ENCODE measurements at places on chromosomes 16 and 17.

DNA sequence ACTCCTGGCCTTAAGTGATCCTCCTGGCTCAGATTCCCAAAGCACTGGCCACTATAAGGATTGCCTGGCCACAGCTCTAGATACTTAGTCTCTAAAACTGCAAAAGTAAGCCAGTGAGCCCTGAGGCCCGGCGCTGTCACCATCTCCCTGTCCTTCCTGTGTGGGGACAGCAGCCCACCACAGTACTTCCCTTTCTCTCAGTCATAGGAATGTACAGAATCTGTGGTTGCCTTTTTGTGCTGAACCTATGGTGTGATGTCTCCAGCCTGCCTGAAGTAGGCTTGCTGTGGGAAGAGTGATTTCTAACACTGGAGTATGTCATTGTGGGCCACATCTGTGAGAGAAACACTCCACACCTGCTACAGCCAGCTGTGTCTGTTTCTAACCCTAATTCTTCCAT lies 24.7 kb downstream of the NTAN1 start:
- no peak for DNase-seq

- no peak for DNase-seq
These were observed 250.9 kb downstream of the KATNIP start for GRCh38 chr16:27800817-27801216.

DNA sequence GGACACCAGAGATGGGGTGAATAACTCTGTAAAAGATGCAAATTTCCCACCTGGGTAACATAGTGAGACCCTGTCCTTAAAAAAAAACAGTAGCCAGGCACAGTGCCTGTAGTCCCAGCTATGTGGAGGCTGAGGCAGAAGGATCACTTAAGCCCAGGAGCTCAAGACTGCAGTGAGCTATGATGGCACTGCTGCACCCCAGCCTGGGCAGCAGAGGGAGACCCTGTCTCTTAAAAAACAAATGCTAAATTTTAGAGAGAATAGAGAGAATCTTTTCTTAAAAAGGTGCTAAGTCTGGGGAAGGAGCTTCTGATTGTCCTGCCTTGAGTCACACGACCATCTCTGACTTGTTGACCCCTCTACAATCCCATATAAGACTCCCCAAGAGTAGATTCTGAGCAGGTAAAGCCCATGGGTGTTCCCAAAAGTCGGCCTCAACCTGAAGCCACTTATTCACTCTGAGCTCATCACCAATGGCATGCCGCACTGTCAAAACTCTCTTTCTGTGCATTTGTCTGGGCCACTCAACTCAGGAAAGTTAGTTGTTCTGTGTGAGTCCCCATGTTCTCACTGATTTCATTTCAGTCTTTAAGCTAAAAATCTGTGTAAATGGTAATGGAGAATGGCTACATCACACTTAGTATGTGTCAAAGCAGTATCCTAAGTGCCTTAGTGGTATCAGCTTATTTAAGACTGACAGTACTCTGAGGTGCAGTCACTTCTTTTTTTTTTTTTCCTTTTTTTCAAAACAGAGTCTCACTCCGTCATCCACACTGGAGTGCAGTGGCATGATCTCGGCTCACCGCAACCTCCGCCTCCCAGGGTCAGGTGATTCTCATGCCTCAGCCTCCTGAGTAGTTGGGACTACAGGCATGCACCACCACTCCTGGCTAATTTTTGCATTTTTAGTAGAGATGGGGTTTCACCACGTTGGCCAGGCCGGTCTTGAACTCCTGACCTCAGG lies 41.6 kb downstream of the PRKCB start:
- no peak for DNase-seq

GRCh38 chr17:61431594-61432311 lies 20.5 kb upstream of the TBX4 start:
- DNase-seq = no peak

DNA sequence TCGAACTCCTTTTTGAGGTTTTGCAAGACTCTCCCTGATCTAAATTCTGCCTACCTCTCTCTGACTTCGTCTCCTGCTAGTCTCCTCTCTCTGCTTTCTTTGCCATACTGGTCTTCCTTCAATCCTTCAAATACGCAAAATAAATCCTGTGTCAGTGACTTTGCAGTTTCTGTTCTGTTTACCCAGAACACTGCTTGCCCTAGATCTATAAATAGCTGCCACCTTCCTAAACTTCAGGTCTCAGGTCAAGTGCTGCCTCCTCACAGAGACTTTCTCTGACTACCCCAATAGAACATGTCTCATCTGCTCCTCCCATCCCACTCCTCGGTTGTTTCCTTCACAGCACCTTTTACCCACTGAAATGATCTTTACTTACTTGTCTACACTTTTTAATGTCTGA lies 78.9 kb downstream of the TRIM37 start:
- no peak for DNase-seq

DNA sequence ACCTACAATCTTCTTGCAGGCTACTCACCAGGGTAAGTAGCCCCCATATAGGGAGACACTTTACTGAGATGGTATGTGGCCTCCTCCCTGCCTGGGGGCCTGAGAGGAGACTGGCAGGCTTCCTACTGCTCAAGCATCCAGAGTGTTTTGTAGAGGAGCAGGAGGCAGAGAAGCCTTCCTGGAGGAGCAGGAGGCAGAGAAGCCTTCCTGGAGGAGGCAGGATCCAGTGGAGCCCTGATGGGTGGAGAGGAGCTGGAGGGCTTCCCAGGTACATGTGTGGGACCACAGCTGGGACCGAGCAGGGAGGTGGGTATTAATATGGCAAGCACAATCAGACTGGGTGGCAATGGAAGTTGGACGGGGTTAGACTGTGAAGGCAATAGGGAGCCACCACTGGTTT lies 2.1 kb upstream of the ADGRG5 start:
- DNase-seq = no peak

- DNase-seq = no peak
These were observed 5.2 kb downstream of the ATMIN start for GRCh38 chr16:81040842-81041241.

DNA sequence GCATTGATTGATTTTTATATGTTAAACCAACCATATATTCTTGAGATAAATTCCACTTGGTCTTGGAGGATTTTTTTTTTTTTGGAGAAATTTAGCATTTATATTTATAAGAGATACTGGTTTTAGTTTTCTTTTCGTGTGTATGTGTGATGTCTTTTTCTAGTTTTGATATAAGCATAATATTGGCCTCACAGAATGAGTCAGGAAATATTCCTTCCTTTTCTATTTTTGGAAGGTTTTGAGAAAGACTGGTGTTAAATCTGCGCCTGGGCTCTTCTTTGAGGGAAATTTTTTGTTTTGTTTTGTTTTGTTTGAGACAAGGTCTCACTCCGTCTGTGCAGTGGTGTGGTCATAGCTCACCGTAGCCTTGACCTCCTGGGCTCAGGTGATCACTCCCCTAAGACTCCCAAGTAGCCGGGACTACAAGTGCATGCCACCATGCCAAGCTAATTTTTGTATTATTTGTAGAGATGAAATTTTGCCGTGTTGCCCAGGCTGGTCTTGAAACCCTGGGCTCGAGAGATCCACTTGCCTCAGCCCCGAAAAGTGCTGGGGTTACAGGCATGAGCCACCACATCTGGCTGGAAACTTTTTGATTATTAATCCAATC lies 28.8 kb upstream of the CCL22 start:
- no peak for DNase-seq

GRCh38 chr16:67563708-67564468 lies 1.6 kb downstream of the CTCF start:
- DNase-seq = no peak

- DNase-seq = no peak
These were observed 49.7 kb downstream of the TOX3 start for GRCh38 chr16:52497067-52497816.

DNA sequence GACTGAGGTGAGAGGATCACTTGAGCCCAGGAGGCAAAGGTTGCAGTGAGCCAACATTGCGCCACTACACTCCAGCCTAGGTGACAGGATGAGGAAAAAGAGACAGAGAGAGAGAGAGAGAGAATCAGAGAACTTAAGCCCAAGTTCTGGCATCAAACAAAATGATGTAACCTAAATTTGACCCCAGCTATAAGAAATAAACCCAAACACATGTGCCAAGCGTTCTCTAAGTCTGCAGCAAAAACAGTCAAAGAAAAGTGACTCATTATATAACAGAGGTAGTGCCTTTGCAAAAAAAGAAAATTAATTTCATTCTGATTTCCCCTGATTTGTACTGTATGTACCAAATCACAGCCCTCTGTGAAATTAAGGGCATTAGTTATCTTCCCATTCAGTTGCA lies 89.5 kb downstream of the CDH11 start:
- no peak for DNase-seq

DNA sequence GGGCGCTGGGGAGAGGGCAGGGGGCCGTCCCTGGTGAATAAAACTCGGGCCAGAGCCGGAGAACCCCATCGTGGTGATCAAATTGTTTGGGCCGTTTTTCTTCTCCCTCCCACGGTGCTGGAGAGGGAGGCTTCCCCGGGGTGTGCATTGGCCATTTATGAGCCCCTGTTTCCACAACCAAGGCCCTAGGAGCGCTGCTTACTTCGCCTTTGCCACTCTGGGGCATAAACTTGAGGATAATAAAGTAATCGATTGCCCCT lies 544 bp downstream of the CCP110 start:
- no peak for DNase-seq

DNA sequence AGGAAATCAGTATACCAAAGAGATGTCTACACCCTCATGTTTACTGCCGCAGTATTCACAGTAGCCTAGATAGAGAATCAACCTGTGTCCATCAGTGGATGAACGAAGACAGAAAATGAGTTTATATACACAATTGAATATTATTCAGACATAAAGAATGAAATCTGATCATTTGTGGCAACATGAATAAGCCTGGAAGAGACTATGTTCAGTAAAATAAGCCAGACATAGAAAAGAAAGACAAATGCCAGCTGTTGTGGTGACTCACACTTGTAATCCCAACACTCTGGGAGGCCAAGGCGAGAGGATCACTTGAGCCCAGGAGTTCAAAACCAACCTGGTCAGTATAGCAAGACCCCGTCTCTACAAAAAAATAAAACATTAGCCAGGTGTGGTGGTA lies 16.1 kb downstream of the NUDT16L1 start:
- no peak for DNase-seq

- DNase-seq = no peak
These were observed 46.6 kb upstream of the METRNL start for GRCh38 chr17:83032781-83033180.

DNA sequence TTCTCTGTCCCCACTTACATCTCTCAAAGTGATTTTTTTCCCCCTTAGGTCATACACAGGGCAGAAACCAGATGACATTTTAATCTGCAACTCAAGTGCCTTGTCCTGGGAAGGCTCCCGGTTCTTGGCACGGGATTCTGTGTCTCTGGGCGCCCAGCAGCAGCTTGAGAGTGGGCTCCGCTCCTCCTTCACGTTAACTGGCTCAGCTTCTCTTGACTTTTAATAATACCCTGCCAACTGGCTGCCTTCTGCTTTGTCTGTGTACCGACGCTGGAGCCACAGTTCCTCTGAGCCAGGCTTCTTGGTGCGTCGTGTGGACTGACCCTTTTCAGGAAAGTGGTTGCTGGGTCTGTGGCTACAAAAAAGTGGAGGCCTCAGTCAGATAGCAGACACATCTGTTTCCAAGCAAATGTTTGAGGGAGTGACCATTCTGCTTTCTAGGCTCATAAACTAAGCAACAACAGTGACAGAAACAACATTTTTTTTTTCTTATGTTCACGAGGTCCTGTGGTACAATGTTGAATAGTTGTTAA lies 64.9 kb downstream of the IRF8 start:
- DNase-seq = no peak

DNA sequence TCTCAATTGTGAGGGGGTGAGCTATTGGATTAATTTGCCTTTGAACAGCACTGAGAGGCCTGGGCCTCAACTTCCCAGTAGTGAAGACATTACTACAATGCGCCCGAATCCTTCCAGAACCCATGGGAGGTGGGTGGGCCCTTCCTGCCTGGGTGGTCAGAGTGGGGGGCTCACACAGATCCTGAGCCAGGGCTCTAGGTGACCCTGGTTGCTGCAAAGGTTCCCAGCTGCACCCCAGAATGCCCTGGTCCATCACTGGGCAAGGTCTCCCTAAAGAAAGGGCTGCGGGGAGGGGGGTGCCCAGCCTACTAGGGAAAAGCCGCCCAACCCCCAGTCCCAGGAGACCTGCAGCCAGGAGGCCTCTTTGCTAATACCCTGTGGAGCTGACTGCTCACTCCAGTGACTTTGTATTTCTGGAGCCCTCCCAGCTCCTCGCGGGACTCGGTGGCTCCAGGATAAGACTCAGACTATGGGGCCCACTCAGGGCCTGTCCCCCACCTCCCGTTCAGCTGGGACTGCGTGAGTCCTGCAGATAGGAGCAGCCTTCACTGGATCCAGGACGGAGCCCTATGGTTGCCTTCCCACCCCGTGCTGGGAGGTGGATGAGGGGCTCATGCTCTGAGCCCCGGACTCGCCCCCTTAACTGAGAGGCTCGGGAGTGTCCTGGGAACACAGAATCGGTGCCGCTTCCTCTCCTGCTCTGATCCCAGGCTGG lies 40.2 kb downstream of the SLC7A5 start:
- DNase-seq = no peak

DNA sequence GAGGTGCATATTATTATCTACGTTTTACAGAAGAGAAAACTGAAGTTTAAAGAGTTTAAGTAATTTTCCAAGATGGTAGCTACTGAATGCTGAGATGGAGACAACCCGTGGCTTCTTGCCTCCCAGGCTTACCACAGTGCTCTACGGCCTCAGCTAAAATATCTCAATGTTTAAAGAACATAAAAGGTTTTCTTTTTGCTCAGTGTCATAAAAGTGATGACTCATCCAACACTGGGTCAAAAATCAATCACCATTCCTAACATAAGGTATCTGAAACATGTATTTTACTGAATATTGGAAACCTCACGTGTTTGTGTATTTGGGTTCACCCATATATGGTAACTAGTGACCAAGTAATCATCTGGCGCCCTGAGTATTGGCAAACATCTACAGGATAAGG lies 18.4 kb downstream of the ABCA9 start:
- no peak for DNase-seq

- DNase-seq = no peak
These were observed 35.4 kb upstream of the GAN start for GRCh38 chr16:81279392-81279791.

DNA sequence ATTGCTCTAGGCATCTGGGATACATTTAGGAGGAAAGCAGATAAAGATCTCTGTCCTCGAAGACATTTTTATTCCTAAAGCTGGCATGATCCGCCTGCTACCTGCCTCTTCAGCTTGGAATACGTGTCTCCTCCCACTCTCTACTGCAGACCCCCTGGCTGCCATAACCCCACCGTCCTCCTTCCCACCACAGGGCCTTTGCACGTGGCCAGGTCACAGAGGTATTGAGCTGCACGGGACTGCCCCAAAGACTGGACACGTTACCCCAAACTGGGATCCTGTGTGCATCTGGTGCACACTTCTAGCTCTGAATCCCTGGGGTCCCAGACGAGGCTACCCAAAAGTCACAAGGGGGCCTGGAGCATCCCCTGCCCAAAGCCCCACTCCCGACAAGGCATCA lies 351.2 kb upstream of the EEF2KMT start:
- no peak for DNase-seq

Measured in cortex of kidney (tissue), 1 donor.